ENCODE measurements at places on chromosomes 12 and 14. TPM values are rescaled to one million over a fixed set of nuclear protein-coding genes. Genes with fewer than 3 reads are reported as not detected.

CMTM5 gene
- not detected for total RNA-seq

HNRNPA1 gene
- 329 TPM for total RNA-seq

KRT3 gene
- total RNA-seq = 0.13 TPM

RFX4 gene
- not detected for total RNA-seq

SSPN gene
- 0.26 TPM for total RNA-seq

KRT82 gene
- total RNA-seq = not detected

ARHGEF40 gene
- 3.3 TPM for total RNA-seq

STAB2 gene
- total RNA-seq = not detected

RERG gene
- 0.53 TPM for total RNA-seq

NR1H4 gene
- total RNA-seq = not detected

DIO2 gene
- total RNA-seq = not detected

NPFF gene
- total RNA-seq = not detected

STX2 gene
- 8.4 TPM for total RNA-seq

ANO2 gene
- not detected for total RNA-seq

MANSC1 gene
- total RNA-seq = 2.6 TPM

B4GALNT1 gene
- total RNA-seq = 0.13 TPM

NOC4L gene
- total RNA-seq = 10.0 TPM

P2RX7 gene
- total RNA-seq = 0.77 TPM

KCNJ8 gene
- total RNA-seq = not detected

CISTR gene
- total RNA-seq = not detected

HOXC11 gene
- not detected for total RNA-seq

RNASE7 gene
- 12.1 TPM for total RNA-seq

SRRM4 gene
- not detected for total RNA-seq

CLEC1B gene
- not detected for total RNA-seq

GLIPR1L1 gene
- not detected for total RNA-seq

RTN1 gene
- total RNA-seq = not detected

PZP gene
- not detected for total RNA-seq

BDKRB1 gene
- total RNA-seq = 1.0 TPM

IFNG-AS1 gene
- not detected for total RNA-seq

NOP9 gene
- 23.2 TPM for total RNA-seq

SPX gene
- total RNA-seq = 6.3 TPM

PTCSC3 gene
- not detected for total RNA-seq

SERPINA10 gene
- not detected for total RNA-seq

P3H3 gene
- 20.0 TPM for total RNA-seq

ABHD4 gene
- 8.2 TPM for total RNA-seq

GDF3 gene
- total RNA-seq = not detected

NFE2 gene
- not detected for total RNA-seq

HOXC4 gene
- not detected for total RNA-seq

SMOC1 gene
- 10.8 TPM for total RNA-seq

KERA gene
- not detected for total RNA-seq

HOTAIR gene
- total RNA-seq = not detected

KRT79 gene
- total RNA-seq = 0.26 TPM

FAM90A1 gene
- not detected for total RNA-seq

RNASE9 gene
- total RNA-seq = not detected

PLA2G1B gene
- total RNA-seq = not detected
